ENCODE measurements at places on chromosomes 12 and 14. TPM values are rescaled to one million over a fixed set of nuclear protein-coding genes. Genes with fewer than 3 reads are reported as not detected.

Gene PRH2
- total RNA-seq = not detected

Gene JPH4
- not detected for total RNA-seq

Gene SIX1
- not detected for total RNA-seq

Gene PLEKHH1
- total RNA-seq = 0.42 TPM

Gene FAM90A1
- total RNA-seq = 0.10 TPM

Gene IFI27L2
- 65.2 TPM for total RNA-seq

Gene RHNO1
- 65.9 TPM for total RNA-seq

Gene ARHGEF25
- 0.37 TPM for total RNA-seq

Gene NOPCHAP1
- 15.2 TPM for total RNA-seq

Gene SSPN
- total RNA-seq = not detected

Gene ANO4
- total RNA-seq = not detected

Gene TMEM132D
- not detected for total RNA-seq

Gene ASIC1
- 25.4 TPM for total RNA-seq

Data from activated CD8-positive, alpha-beta T cell treated with anti-CD3 and anti-CD28 coated beads, Interleukin-2, amount 10 ng/mL, durations not matched to agents 7 days and 5 days (primary cell).